ENCODE measurements at places on chromosomes 16 and 17.

GRCh38 chr17:1460233-1460632, 4.2 kb upstream of the CRK start:
- DNase-seq: no peak

DNA sequence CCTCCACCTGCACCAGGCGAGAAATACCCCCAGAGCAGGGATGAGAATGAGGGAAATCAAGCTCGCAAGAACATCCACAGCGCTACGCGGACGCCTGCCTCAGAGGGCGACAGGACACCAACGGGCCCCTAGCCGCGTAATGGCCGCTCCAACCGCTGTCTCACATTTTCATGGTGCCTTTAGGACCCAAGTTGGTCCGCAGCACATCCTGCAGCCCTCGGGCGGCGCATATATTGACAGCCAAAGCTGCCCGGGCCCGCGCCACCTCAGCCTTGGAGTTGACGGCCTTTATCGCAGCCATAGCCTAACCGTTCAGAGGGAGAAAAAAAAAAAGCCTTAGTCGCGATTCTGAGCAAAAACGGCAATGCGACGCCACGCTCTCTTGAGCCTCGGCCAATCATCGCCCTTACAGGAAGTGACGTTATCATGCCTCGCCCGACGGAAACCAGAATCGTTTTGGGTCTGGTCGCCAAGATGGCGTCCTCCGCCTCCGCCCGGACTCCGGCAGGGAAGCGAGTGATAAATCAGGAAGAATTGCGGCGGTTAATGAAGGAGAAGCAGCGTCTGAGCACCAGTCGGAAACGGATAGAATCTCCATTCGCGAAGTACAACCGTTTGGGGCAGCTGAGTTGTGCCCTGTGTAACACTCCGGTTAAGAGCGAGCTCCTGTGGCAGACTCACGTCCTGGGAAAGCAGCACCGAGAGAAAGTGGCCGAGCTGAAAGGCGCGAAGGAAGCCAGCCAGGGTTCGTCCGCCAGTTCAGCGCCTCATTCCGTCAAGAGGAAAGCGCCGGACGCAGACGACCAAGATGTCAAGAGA, at the start of the genes CCT6B and ZNF830:
Gene CCT6B (minus strand): TSS at position 368 of the 819 bp plus-strand sequence. CDS start 67 bp downstream, at position 301.
Gene ZNF830 (plus strand): TSS at position 448 of the 819 bp plus-strand sequence. CDS start 27 bp downstream, at position 475.
- peak; percentile 97 for DNase-seq

DNA sequence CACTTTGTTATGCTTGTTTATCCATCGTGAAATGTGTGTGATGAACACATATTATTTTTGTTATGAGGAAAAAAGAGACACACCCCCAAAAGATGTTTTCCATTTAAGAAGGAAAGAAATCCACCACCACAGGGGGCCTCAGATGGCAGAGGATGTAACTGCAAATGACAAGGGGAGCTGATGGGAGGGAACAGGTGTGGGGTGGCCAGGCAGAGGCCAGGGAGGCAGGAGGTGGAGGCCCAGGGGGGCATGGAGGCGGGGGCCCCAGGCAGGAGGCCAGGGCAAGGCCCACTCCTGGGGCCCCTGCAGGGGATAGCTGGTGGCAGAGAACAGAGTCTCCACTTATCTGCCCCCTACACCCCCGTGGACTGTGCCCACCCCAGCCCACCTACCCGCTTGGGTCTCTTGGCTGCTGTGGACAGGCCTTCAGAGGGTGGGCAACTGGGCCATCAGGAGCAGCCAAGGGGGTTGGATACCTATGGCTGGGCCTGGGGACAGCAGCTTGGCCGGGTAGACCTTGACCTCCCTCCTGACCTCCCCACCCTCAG, 28.0 kb downstream of the PPL start:
- DNase-seq: no peak

DNA sequence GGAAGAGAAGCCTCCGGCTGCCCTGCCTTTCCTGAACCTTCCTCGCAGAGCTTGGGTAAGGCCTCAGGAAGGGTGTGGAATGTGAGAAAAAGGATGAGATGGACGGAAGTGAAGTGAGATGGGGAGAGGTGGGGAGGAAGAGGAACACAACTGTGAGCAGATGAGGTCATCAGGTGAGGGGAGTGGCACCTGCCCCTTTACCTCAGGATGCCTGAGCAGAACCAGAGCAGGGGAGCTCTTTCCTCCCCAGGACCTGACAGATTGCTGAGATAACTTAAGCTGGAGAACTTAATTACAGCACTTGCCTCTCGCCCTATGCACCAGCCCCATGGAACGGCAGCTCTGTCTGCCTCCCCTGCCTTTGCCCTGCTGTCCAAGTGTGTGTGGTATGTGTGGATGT, 29.8 kb downstream of the TMEM132E start:
- peak; percentile 90 for DNase-seq

GRCh38 chr16:999677-1000076, 18.1 kb downstream of the SOX8 start:
- no peak for DNase-seq

All from islet precursor cell (in vitro differentiated cells).